Occipital lobe (tissue), 3 donors: ENCODE measurements at places on chromosomes 1 and 21.

- no peak for DNase-seq
Observed at GRCh38 chr1:193537266-193538002, 351.0 kb upstream of the B3GALT2 start.

DNA sequence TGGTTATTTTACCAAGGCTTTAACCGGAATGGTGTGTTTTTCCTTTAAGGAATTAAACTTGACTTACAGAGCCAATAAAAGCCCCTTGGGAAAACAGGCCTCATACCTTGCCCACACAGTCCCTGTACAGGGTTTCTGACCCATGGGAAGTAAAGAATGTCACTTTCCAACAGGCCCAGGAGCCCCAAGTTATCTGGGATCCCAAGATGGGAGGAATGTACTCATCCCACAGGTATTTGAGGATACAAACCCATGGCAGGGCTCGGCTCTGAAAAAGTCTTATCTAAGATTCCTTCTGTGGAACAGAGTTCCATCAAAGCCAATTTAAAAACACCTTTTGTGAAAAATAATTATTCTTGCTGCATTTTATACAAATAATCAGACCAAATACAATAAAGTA, 15.3 kb upstream of the COX20 start:
- DNase-seq: no peak

DNA sequence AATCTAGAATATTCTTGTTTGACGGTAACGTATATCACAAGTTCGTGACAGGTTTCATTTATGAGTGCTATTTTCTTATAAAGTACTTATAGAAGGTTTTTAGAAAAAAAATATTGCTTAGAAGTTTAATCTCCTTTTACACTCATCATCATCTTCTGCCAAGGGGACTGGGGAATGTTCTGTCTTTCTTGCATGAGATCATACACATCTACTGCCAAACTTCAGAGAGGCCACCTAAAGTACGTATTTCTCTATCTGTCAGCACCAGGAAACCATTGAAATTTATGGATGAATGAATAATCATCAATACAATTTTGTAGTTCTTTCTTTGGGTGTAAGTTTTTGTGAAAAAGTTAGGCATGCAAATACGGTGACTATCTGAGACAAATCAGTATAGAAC, 245.8 kb downstream of the SPATA17 start:
- DNase-seq: no peak

DNA sequence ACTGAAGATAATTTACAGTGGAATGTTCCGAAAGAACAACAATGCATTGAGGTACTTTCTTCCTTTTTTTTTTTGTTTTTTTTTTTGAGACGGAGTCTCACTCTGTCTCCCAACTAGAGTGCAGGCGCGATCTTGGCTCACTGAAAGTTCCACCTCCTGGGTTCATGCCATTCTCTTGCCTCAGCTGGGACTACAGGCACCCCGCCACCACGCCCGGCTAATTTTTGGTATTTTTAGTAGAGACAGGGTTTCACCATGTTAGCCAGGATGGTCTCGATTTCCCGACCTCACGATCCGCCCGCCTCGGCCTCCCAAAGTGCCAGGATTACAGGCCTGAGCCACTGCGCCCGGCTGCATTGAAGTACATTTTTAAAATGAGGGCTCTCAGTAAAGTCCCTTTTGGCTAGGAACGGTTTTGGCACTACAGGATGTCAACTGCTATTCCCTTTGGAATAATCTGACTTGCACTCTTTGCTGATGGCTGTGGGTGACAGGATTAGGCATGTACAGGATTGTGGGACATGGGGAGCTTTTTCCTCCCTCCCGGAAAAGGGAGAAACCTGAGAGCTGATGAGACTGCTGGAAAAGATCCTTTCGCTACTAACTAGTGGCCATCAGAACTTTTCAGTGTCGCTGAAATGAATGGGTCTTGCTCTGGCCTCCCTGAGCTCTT, 56.9 kb upstream of the EDEM3 start:
- DNase-seq: no peak

DNA sequence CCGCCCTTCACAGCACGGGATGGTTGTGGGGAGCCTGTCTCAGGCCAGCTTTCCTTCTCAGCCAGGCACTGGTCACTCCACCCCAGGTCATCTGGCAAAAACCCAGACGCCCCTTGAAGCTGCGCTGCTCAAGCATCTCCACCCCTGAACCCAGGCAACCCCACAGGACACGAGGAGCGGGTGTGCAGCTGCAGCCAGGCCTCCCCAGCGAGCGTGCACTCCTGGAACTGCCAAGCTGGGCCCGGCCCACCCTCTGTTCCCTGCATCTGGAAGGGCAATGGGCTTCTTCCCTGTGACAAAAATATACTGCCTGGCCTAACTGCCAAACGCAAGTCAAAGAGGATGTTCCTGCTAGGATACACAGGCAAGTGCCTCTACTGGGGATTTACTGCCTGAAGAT, 39.7 kb downstream of the SLC66A1 start:
- no peak for DNase-seq

- no peak for DNase-seq
Observed at GRCh38 chr1:208309771-208310170, 65.6 kb upstream of the PLXNA2 start.
